Cardiac fibroblast (primary cell): ENCODE measurements at places on chromosomes 7 and 10.

DNA sequence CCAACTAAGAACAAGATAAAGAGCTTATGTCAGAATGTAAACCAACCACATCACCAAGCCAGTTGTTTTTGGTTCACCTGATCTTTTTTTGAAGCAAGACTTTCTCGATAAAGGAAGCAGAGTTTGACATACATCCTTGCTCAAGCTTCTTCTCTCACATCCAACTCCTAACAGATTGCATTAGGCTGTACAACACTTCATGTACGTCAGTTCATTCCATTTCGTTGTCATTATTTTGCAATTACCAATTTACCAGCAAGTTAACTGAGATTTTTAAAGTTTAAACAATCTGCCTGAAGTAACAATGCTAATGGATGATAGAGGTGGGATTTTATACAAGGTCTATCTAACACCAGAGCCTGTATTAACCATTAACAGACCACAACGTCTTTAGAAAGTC lies 41.0 kb downstream of the NRAP start:
- no peak for DNase-seq

DNA sequence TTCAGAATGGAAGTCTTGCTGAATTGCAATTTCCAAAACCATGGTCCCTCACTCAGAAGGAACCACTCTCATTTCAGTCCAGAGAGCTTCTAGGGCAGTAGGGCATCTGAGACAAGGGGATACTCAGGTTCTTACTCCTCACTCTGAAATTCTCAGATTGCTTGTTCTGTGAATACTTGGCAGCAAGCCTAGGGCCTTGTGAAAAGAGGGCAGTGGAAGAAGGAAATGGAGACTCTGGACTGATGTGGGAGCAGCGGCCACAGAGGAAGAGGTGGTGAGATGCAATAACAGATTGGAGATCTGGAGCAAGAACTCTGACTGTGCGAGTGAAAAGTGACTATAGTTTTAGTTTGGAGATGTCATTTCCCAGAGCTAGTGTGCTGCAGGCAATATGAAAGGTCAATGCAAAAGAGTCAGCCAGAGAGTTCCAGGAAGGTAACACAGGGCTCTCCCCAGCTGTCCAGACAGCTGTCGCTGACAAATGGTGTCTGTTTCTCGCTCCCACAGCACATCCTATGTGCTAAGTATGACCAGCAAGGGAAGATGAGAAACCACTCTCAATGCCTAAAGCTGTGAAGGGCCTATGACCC lies 291.6 kb upstream of the KIAA1217 start:
- no peak for DNase-seq

DNA sequence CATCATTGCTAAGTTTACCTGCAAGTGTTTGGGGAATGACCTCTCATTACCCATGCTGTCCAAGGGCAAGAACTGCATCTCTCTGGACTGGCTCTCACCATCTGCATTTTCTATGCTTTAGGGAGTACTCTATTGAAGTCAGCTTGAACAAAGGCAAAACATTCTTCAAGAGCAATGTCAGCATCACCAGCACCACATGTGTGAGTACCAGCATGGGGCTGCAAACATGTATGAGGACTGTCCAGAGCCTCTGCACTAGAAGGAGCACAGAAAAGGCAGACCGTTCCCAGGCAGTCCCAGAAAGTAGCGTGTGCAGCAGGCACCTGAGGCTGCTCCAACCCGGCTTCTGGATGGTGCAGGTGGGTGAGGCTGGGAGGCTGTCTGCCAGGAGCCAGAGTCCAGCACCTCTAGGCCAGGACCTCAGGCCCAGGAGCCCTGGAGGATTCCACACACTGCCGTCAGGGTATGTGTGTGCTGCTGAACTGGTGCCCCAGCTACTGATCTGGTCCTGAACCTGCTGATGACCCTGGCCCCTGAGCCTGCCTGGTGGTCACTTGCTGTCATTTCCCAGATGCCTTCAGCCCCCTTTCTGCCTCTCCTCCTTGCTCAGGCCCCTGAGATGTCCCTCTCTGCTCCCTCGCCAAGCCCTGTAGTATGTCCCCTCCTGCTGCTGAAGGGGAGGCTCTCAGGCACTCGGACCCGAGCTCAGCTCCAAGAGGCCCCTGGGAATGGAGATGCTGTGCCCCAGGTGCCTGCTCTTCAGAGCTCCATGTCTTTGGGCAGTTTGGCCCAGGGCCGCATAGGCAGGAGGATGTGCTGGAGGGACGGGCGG lies 20.7 kb downstream of the ANTXRL start:
- DNase-seq, result no peak

DNA sequence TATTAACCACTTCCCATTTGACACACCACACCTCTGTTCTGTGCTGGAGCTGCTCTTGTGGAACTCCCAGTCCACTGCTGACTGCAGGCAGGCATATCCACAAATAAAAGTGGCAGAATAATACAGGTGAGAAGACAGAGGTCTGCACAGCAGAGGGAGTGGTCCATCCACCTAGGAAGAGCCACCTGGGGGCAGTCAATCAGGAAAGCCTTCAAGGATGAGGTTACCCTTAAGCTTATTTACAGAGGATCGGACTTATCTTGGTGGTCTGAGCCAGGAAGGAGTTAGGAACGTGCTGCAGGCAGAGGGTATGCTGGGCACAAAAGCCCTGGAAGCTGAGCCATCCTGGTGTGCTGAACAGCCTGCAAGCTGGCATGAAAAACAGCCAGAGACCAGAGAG lies 78.7 kb downstream of the FRMPD2 start:
- DNase-seq, result no peak

- DNase-seq, result no peak
These were observed 385.5 kb upstream of the PFKP start for GRCh38 chr10:2681891-2682290.

- no peak for DNase-seq
These were observed 88.6 kb upstream of the KCNIP2 start for GRCh38 chr10:101932183-101932582.

DNA sequence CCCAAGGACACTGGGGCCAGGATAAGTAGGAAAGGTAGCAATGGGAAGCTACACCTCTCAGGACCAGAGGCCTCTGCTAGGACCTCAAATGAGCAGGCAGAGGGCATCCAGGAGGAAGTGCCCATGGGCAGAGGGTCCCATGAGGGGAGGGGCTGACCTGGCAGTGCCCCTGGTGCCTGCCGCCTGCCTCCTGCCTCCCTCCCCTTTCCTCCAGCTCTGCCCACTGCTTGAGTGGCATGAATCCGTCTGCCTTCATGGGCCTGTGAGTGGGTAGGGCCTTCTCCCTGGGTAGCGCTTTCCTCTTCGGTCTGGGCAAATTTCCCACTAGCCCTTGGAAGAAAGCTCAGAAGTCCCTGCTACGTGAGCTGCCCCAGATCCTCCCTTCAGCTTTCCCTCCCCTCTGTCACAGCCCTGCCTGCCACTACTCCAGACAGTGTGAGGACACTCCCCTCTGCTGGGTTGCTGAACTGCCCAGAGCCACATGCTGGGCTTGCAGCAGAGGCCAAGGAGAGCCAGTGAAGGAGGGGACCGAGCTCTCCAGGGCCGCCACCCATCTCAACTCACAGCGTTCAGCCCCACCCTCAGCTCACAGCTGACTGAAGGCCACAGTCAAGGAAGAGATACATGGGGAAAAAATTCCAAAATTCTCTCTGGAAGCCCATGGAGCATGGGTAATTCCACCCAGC lies 141.4 kb downstream of the ARHGAP22 start:
- peak; percentile 49 for DNase-seq

DNA sequence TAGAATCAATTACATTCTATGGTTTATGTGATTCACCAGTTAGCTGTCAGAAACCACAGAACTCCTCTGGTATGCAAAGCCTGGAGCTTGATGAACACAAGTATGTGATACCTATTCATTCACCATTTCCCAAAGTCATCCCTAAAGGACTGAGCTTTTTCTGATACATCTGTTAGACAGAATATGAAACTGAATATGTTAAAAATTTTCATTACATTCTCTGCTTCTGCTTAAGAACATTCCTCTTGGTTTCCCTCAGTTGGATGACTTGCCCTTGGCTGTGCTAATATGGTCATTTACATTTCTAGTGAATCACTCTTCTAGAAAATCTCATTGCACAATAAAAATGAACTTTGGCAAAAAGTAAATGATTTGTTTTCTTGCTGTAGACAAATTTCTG lies 10.8 kb upstream of the PON1 start:
- DNase-seq, result peak; percentile 51
